Stimulated activated CD4-positive, alpha-beta T cell treated with anti-CD3 and anti-CD28 coated beads, Interleukin-4, amount 100 ng/mL, for 24 hours (primary cell): ENCODE measurements at places on chromosomes 2 and 18.

GRCh38 chr2:68357605-68358337 is 7.3 kb upstream of the PLEK start:
- DNase-seq, result no peak

- no peak for DNase-seq
Observed at GRCh38 chr2:62410015-62410453, 96.0 kb downstream of the TMEM17 start.

DNA sequence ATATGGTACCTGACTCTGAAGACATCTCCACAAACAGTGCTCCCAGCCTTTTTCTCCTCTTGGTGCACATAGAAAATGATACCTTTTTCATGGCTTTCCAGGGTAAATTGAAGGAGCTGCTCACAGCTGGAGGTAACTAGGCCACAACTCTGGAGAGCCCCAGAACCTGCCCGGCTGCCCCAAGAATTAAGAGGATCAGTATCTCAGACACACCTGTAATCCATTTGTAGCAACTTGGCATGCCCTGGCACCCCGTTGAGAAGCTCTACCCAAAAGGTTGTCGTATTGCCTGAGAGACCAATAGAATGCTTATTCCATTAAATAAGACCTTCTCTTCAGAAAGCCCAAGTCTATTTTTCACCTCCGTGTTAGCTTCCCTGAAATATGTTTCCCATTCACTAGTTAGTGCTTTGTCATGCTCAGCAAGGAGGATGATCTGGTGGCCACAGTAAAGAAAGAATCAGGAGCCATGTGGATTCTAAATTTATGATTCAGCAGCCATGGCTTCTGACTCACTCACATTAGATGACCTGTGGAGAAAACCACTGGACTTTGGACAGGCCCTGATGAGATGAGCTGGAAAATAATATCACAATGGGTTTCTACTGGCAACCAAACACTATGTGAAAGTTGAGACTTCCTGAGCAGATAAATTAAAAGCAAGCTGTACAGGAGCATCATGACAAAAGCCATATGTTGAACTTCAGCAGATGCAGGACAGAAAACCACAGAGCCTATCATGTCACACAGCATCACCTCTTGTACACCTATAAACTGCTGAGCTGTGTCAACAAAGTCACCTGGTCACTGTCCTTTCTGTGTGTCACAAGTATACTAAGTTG is 253.3 kb upstream of the OSR1 start:
- DNase-seq, result no peak

DNA sequence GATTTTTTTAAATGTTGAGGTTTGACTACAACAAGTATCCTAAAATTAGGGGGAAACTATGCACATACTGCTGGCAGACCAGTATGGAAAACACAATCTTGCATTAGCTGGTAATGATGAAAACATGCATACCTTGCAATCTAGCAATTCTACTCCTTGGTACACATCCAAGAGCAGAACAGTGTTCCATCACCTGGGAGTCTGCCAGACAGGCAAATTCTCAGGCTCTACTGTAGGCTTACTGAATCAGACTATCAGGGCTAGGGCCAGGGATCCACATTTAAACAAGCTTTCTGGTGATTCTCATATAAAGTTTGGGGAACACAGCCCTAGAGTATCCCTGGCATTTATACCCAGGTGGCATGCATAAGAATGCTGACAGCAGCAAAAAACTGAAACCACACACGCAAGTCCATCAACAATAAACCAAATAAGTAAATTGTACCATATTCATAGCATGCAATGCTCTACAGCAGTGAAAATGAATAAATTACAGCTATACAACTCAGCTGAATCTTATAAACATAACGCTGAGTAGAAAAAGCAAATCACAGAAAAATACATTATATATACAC is 13.6 kb downstream of the CDH2 start:
- no peak for DNase-seq

GRCh38 chr18:40866013-40866645 is 1088.9 kb upstream of the PIK3C3 start:
- no peak for DNase-seq
